Activated T-helper 1 cell treated with anti-CD3 and anti-CD28 coated beads, Interleukin-12 subunit alpha, Interleukin-12 subunit beta, Interleukin-2, Interleukin-4 antibody, amounts not matched to agents 30 ng/mL and 10 ng/mL and 1 ng/mL, durations not matched to agents 14 hours and 24 hours and 36 hours (primary cell): ENCODE measurements at places on chromosomes 13 and 19. TPM values are rescaled to one million over a fixed set of nuclear protein-coding genes. Genes with fewer than 3 reads are reported as not detected.
A peak's percentile ranks its signal among the peaks of the same experiment; 100 is the strongest.

DNA sequence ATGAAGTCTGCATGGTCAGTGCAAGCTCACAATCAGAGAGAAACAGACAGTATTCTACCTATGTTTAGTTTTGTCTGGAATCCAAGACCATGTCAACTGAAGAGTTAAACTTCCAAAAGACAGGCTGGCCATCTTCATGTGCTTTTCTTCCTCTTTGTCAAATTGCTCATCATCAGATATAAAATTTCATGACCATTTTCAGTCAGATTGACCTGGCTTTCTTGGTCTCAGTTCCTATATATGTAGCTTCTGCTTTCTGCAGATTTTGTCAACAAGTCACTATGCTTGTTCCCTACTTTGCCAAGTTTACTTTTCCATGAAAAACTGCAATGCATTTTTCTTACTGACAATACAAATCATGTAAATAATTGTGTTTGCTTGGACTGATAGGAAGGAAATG lies 13.9 kb downstream of the SLC46A3 start:
- no peak for DNase-seq

DNA sequence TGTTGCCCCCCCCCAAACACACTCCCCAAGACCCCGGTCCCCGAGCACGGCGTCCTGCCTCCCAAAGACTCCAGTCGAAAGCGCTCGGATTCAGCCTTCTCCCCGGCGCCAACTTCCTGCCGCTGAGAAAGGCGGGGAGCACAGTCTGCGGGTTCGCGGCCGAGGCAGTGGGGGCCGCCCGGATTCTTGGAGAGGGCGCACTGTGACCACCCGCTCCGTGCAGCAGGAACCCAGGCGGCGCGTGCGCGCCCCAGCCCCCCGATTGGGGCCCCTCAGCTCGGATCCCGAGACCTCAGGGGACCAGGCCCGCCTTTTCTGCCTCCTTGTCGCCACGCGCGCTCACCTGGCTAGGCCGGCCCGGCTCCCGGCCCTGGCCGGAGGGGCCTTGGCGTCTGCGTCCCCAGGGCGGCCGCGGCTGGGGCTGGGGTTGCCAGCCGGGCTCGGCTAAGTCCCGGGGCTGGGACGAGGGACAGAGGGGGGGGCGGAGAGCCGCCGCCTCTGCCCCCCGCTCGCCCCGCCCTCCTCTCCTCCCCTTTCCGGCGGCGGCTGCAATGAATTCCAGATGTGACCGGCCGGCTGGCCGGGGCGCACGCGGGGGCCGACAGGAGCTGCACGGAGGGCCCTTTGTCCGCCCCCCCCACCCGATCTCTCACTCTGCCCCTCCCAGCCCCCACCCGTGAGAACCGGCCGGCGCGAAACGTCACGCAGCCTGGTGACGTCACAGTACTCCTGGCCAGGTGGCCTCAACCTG lies at the start of gene S1PR2:
TSS of gene S1PR2 (minus strand) at position 471 of the 751 bp plus-strand sequence. CDS start 6,426 bp downstream, outside the sequence.
- DNase-seq = peak; percentile 45

- no peak for DNase-seq
Measured at GRCh38 chr13:71017607-71018006, 849.4 kb downstream of the DACH1 start.

DNA sequence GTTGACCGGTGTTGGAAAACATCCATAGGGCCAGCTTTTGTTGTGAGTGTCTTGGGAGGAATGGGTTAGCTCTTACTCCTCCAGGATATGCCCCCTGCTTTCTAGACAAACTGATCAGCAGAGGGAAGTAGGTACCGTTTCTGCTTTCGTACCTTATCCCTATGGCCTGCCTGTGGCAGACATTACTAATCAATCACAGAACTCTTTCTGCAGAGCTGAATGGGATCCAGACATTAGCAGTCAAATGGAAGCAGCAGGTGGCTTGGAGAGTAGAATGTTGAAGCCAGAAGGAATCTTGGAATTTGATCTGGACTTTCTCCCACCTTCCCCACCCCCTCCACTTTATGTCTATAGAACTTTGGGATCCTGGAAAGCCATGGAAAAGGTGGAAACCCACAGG lies 17.1 kb downstream of the NWD1 start:
- no peak for DNase-seq

- no peak for DNase-seq
Measured at GRCh38 chr13:74464670-74465069, 330.5 kb upstream of the KLF12 start.

DNA sequence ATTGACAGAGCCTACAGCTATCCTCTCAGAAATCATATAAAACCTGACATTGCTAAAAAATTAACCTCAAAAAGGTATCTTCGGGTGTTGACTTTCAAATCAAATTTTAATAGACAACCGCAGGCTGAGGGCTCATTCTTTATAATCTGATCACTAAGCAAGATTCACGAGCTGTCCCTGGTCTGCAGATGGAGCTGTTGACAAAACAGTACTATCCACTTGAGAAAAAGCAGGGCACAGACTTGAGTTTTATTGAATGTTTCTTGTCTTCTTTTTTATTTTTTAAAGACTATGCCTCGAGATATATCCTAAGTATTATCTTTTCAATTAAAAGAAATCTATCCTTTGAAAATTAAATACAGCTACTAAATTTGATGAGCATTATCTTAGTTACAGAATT lies 540.5 kb downstream of the PCDH9 start:
- no peak for DNase-seq

- DNase-seq = no peak
Measured at GRCh38 chr13:21048901-21049698, 12.3 kb downstream of the LATS2 start.

GRCh38 chr13:25744178-25744577 lies 307.6 kb downstream of the SHISA2 start:
- no peak for DNase-seq

DNA sequence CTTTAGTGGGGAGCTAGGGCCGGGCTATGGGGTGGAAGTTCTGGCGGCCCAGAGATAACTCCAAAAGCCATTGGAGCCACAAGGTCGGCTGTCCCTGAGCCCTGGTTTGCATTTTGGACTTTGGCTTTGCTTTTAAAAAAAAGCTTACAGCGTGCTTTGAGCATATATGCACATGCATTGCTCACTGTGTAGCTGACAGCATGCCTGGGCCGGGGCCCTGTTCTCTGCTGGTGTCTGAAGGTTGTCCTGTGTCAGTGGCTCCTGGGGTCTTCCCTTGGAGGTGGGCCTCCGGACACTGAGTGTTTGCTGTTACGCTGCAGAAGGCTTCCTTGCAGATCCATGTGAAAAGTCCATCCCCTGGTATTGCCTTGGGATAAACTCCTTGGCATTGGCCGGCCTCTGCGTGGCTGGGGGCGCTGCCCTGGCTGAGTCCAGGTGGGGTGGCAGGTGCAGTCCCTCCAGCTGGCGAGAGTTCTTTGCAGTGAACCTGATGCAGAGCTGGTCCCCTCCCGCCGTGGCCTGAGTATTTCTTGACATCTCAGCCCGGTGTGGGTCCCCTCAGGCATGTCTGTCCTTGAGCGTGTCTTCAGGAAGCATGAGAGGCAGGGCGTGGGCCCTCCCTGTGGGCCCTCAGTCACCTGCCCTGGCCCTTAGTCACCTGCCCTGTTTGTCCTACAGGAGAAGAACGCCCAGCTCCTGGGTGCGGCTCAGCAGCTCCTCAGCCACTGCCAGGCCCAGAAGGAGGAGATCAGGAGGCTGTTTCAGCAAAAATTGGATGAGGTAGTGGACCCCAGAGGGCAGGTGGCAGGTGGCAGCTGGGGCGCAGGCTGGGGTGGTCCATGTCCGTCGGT lies 23.0 kb downstream of the PLEKHJ1 start:
- DNase-seq = no peak

DNA sequence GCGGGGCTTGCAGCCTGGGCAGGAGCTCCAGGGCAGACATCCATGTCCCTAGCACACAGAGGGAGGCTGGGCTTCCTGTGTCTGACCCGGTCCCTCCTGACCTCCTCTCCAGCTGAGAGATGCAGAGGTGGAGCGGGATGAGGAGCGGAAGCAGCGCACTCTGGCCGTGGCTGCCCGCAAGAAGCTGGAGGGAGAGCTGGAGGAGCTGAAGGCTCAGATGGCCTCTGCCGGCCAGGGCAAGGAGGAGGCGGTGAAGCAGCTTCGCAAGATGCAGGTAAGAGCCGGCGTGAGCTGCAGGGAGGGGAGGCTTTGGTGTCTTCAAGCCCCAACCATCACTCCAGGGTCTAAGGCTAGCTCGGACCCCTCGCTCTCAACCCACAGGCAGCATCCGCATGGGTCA lies 38.4 kb downstream of the KCNC3 start:
- DNase-seq = no peak

- no peak for DNase-seq
Measured at GRCh38 chr13:19185865-19186645, 4.4 kb upstream of the TUBA3C start.

- DNase-seq = no peak
Measured at GRCh38 chr19:42443944-42444398, 1.2 kb upstream of the CXCL17 start.

DNA sequence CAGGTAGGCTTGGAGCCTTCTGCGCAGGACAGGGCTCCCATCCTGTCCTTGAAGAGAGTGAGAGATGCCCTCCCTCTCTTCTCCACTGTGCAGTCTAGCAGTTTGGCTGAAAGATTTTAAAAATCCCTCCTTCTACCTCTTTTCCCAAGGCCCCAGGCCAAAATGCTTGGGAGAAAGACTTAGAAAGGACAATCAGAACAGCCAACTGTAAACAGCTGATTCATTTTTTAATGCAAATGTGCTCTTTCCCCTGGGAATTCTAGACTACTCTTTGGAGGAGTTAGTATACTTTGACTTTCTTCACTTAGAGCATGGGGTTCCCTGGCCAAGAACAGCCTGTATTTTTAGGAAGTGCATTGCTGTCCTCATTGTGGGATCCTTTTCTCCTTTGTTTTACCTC lies 398.9 kb downstream of the GPC6 start:
- no peak for DNase-seq

DNA sequence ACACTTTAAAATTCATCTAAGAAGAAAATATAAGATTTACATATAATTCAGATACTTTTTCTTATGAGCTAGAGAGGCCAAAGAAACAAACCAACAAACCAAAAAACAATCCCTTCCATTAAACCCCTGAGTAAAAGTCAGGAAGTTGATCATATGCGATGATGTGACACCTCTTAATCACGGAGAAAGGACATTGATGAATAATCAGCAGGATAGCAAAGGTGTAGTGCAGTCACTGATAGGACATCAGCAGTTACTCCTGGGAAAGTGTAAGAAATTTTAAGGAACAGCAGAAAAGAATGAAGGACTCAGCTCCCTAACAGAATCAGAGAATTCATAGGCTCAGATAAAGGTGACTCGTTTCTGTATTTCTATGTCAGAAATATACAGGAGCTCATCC lies 202.4 kb upstream of the EDNRB start:
- no peak for DNase-seq

DNA sequence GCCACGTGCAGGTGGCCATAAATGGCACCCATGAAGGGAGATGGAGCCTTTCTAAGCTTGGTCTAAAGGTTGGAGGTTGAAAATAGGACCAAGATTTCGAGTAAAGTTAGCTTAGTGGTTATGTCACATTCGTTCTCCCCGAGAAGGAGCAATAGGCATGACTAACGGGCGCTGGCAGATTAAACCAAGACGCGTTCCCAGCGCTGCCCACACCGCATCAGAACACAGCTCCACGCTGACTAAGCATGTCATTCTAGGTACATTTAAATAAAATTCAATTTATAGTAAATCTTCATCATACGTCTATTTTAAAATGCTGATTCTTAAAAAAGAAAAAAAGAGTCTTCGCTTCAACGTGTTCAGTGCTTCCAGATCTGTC lies 95.0 kb upstream of the IRS2 start:
- no peak for DNase-seq

Gene WDR88
- not detected in 2 replicates for total RNA-seq

Gene LIM2
- total RNA-seq = not detected in 2 replicates

Gene CEACAM20
- not detected in 2 replicates for total RNA-seq

Gene ZBTB32
- 126 TPM in 2 replicates for total RNA-seq

Gene INSR
- total RNA-seq = 1.5 TPM in 2 replicates

Gene SIGLEC10
- 2.5 and 3.7 TPM in 2 replicates for total RNA-seq

Gene KLF1
- 0.80 and 1.3 TPM in 2 replicates for total RNA-seq

Gene WDR87
- total RNA-seq = not detected in 2 replicates
